ENCODE measurements at places on chromosomes 3 and 15.

DNA sequence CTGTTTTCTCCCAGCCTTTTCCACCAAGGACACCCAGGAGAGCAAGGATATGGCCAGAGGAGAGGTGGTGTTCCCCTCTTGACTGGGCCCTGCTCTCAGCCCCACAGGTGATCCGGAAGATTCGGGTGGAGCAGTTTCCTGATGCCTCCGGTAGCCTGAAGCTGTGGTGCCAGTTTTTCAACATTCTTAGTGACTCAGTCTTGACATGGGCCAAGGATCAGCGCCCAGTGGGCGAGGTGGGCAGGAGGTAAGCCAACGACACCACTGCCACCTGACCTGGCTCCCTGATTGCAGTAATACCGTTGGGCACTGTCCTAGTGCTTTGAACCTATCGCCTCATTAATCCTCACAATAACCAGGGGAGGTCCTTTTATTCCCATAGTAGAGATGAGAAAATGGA, 25.3 kb upstream of the SLC28A1 start:
- no peak for DNase-seq

DNA sequence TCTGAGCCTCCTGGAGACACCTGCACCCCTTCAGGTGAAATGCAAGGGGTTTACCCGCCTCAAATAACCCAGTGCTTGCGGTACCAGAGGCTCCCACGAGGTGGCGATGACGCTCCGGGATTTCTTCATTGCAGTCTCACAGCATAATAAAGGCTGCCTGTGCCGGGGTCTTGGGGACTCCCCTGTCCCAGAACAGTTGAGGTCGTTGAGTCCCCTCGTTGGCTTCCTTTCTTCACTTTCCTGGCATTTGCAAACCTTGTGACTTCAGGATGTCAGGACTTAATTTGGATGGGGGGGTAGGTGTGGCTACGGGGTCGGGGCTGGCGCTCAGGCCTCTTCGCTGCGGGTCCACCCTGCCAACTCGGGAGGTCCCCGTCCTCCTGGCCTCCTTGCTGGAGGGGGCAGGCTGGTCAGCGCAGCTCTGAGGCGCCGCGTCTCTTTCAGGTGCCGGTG, 1.3 kb downstream of the GNAT1 start:
- DNase-seq, result peak; percentile 69

DNA sequence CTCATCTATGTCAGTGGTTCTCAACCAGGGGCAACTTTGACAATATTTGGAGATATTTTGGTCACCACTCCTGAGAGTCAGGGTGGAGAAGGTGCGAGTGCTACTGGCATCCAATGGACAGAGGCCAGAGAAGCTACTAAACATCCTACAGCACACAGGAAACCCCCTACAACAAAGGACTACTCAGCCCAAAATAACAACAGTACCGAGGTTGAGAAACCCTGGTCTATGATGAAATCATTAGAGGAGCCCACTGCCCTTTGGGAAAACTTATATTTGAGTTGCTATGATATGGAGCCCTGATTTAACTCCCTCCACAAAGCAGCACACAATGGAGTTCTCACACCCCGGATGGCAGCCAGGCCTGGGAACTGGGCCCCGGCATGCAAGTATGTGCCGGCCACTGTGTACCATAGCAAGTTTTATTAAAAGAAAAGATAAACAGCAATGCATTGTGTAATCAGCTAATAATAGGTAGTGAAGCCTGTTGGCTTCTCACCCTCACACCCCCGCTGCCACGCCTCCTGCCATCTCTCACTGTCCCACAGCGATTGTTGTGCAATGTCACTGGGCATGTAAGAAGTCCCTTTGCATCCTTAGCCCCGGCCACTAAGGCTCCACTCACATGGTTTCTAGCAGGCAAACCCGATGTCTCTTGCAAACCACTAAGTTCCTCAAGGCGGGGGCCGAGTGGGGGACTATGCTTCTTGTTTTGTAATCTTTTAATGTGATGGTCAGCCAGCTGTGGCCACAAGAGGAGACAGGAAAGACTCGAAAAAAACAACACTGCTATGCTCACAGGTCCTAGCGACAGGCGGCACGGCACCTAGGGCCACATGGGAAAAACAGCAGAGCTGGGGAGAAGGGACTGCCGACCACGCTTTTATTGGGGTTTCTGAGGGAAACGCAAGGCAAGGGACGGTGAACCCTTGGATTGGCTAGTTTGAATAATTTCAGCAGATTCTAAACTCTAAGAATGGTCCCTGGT, 110.0 kb downstream of the AQP9 start:
- no peak for DNase-seq

- no peak for DNase-seq
These were observed 76.7 kb downstream of the FEM1B start for GRCh38 chr15:68354268-68354667.

- DNase-seq, result no peak
These were observed 73.6 kb downstream of the TM4SF4 start for GRCh38 chr3:149547954-149548668.

DNA sequence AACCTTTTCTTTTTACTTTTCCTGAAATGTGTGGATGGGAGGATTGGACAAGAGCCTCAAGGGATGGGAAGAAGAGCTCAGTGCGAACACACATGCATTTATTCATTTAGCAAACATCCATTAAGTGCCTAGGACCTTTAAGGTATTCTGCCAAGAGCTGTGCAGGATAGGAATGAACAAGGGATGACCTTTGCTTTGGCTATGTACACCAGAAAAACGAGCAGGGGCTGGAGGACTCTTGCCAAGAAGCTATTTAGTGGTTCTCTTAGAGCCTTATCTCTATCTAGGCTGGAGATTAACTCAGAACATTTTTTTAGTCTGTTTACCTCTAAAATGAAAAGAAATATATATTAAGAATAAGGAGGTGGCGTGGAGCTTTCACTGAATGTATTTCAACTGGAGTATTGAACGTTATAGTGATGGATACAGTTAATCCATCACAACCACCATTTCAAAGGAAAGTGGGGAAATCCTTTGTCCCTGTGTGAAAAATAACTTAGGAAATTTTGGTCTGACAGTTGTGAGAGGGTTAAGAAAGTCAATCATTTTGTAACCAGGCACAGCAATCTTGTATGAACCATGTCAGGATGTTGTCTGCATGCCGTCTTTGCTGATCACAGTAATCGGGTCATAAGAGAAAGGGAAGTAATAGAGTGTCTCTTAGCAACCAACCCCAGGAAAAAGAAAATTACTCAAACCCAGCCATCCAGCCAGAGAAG, 279.0 kb downstream of the LPP start:
- no peak for DNase-seq

GRCh38 chr3:52257911-52258310, 12.4 kb downstream of the PPM1M start:
- DNase-seq, result no peak

GRCh38 chr3:187630404-187630803, 39.8 kb downstream of the SST start:
- DNase-seq, result no peak

GRCh38 chr15:71396536-71397125, 281.4 kb downstream of the THSD4 start:
- DNase-seq, result no peak

DNA sequence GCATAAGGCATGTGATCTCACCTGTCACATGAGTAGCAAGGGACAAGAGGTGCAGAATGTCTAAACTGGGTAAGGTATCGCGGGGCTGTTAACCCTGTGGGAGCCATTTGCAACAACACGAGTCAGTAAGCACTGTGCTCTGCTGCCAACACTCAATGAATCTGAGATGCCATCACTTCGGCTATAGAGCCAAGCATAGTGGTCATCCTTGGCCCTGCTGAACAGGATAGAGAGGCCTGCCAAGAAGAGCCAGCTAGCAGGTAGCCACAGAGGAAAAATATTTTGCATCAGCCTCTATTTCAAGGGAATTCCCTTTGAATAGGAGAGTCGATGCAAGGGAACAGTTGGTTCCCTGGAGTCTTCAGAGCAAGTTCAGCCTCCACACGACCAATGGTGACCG, 137.8 kb downstream of the NTRK3 start:
- DNase-seq, result no peak

- DNase-seq, result no peak
These were observed 28.8 kb upstream of the MAGEF1 start for GRCh38 chr3:184740509-184741258.

GRCh38 chr3:134677196-134677986, 26.6 kb upstream of the KY start:
- no peak for DNase-seq

GRCh38 chr3:65641777-65642176, 396.9 kb downstream of the MAGI1 start:
- no peak for DNase-seq

- DNase-seq, result no peak
These were observed 59.0 kb downstream of the CLEC3B start for GRCh38 chr3:45084820-45085816.

DNA sequence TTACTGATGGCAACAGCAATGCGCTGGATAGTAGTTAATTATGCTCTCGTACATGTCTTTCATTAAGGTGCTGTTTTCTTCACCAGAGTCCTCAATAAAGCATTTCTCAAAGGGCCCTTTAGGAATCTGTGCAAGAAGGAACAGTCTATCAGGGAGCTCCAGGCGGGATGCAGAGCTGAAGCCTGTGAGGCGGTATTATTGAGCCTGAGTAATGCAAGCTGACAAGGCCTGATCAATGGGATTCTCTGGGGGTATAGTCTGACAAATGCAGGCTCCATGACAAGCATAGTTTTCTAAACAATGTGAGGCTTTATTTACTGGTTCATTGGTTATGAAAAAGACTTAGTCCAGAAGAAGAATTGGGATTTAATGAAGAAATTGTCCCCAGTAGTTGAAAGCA, 530.9 kb upstream of the CBLB start:
- DNase-seq, result no peak

- no peak for DNase-seq
These were observed 27.6 kb downstream of the FOXL2 start for GRCh38 chr3:138919325-138919724.
